ENCODE measurements at places on chromosomes 5 and 9.

DNA sequence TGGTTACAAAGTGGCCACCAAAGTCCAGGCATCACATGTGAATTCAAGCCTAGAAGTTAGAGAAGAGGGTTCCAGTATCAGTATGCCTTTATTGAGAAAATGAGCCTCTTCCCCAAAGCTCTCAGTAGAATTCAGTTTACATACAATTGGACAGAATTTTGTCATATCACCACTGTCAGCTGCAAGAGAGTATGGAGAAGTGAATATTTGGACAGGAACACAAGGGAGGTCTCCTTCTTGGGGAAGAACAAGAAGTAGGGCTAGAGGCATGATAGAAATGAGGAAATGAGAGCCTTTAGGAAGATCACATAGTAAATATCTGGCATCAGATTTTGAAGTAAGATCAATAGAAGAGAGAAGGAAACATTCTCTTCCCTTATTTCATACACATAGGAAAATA, 27.8 kb upstream of the VLDLR start:
- DNase-seq, result no peak

- DNase-seq, result no peak
Measured at GRCh38 chr9:69012696-69013381, 1.1 kb downstream of the PRKACG start.

DNA sequence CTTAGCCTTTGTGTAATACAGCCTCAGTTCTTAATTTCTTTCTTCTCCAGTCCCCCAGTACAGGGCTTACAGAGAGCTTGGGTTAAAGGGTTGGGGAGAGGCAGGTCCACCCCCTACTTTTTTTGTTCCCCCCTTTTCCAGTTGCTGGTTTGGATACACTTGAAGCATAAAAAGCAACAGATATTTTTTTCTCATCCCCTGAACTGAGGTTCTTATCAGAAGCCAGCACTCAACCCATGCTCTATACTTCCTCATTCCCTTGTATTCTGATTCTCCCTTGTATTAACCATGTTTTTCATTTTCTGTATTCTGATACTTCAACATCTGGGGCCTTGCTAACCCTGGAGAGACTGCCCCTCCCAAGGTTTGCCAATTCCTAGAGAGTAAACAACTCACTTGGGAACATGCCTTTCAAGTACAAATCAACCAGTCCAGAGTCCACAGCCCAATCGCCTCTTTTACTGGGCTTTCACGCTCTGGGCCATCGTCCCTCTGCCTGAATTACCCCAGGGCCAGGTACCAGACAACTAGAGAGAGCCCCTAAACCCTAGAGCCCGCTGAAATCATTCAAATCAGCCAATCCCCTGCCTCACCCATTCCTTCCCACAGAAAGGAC, 333.4 kb upstream of the PUM3 start:
- DNase-seq, result no peak

GRCh38 chr5:62299600-62299999, 6.4 kb upstream of the KIF2A start:
- DNase-seq, result peak; percentile 45

GRCh38 chr5:140255460-140256157, 47.3 kb downstream of the PFDN1 start:
- DNase-seq, result peak; percentile 19

DNA sequence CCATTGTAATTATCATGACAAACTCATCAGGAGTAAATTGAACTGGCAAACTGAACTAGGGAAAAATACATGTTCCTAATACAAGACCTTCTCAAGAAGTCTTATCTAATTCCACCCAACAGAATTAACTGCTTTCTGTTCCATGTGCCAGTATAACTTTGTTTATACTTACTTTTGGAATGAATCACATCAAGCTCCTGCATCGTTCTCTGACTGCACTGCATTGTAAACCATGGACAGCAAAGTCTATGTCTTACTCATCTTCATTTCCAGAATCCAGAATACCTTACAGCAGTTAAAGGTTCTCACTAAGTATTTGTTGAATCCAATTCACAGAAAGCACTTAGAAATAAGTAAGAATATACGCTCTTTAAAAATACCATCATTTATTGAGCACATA, 102.8 kb downstream of the PLK2 start:
- no peak for DNase-seq

- DNase-seq, result no peak
Measured at GRCh38 chr5:124527220-124527991, 219.0 kb downstream of the ZNF608 start.

- no peak for DNase-seq
Measured at GRCh38 chr9:112437406-112437805, 49.2 kb upstream of the KIAA1958 start.

- DNase-seq, result no peak
Measured at GRCh38 chr9:13513716-13514444, 234.4 kb upstream of the MPDZ start.

- no peak for DNase-seq
Measured at GRCh38 chr9:9494336-9494735, 1118.5 kb downstream of the PTPRD start.

GRCh38 chr5:143653766-143654282, 158.1 kb upstream of the HMHB1 start:
- no peak for DNase-seq

- no peak for DNase-seq
Measured at GRCh38 chr5:171899792-171900191, 106.6 kb downstream of the FBXW11 start.
